D721Med (cell line): ENCODE measurements at places on chromosomes 1 and 21.

DNA sequence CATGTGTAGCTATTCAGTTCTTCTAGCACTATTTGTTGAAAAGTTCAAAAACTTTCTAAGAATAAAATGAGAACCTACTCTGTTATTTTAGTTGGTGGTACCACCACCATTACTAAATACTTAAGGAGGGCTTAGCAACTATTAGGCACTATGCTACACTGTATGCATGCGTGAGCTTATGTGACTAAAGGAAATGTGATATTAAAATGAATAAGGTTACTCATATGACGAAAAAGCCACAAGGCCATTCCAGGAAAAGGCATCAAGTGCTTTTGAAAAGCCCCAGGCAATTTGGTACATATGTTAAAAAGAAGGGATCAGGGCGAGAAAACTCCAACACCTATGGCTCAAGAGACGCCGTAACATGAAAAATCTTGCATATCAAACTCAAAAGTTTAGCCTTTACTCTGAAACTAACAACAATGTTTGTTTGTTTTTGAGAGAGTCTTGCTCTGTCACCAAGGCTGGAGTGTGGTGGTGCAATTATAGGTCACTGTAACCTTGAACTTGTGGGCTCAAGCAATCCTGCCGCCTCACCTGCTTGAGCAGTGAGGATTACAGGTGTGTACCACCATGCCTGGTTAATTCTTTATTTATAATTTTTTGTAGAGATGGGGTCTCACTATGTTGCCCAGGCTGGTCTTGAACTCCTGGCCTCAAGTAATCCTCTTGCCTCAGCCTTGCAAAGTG, 42.5 kb downstream of the EPRS1 start:
- DNase-seq = no peak

DNA sequence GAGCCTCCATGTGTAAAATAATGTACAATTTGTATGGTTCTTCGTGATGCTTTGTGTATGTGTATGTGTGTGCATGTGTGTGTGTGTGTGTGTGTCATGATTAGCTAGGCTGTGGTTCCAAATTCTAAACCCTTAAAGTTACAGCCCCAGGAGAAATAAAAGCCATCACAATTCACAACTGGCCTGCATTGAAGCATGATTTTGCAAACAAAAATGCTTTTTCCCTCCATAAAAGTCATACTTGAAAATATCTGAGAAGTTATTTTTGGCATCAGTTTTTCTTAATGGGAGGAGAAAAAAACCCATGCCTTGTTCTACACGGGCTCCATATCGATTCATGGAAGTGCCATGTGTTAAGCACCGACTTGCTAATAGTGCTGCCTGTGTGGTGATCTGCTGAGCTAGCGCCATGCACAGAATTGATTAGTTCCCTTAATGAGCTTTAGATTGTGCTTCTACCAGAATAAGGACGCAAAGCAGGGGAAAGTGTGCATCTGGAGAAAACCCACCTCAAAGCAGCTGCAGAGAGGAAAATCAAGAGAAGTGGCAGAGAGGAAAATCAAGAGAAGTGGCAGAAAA, 207.3 kb downstream of the DSCAM start:
- no peak for DNase-seq

DNA sequence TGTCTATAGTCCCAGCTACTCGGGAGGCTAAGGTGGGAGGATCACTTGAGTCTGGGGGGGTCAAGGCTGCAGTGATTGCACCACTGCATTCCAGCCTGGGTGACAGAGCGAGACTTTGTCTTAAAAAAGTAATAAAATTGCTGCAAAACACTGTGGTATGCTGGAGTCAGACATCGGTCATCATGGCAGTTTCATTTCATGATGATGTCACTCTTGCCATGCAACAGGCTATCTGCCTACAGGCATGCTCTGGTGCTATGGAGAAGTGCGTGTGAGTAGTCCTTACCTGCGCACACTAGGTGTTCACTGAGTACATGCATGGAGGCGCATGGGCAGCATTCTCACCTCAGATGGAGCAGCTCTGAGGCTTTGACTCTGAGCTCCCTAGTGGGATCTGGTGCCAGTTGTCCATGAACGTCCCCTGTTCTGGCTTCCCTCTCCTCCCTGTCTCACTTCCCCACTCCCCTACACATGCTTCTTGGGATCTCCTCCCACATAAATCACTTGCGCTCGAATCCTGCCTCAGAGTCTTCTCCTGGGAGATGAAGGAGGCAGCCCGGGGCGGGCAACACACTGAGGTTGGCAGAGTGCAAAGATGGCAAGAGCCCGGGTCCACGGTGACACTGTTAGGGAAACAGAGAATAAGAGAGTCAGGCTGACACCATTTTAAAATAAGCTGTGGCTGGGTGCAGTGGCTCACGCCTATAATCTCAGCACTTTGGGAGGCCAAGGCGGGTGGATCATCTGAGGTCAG, 10.4 kb upstream of the CELA3B start:
- DNase-seq = no peak

GRCh38 chr1:64699327-64699726, 45.5 kb upstream of the RAVER2 start:
- DNase-seq = no peak

DNA sequence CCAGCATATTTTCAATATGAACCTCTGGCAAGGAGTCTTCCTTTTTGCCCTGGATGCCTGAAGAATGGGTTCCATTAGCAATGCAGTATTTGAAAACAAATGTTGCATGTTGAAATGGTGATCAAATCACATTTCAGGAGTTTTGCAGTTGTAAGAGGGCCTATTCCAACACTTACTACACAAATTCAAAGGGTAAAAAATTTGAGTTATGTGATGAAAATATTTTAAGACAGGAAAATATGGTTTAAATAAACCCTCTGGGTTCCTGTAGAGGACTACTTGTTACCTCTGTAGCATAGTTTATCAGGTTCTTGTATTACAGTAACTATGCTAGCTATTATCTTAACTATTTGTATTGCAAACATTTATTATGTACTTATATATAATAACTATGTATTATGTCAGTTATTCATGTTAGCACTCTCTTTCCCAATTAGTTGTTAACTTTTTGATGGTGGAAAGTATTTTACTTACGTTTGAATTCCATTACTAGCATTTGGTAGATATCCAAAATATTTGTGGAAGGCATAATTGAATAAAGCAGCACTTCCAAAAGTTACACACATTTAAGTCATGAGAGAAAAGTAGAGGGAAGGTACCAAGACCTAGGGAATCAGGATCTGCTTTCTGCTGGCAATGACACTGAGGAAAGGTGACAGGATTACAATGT, 312.9 kb downstream of the GRIK1 start:
- no peak for DNase-seq

DNA sequence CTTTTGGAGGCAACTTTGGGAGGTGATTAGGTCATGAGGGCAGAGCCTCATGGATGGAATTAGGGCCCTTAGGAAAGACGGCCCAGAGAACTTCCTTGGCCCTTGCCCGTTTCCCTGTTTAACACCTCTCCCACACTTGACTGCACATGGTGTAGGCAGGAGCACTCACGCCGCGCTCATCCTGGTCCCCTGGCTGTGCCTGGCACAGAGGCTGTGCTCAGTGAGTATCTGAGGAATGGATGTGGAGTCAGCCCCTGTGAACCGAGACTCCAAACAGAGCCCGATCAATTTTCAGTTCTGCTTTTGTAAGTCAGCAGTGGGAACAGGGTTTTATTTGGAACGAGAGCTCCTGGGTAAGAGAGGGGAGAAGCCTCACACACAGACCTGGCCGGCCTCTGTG, 29.8 kb upstream of the ETV3 start:
- DNase-seq = no peak
